ENCODE measurements at places on chromosomes 3 and 15. TPM values are rescaled to one million over a fixed set of nuclear protein-coding genes. Genes with fewer than 3 reads are reported as not detected.

The DRD3 gene
- not detected for total RNA-seq

The SAMD7 gene
- total RNA-seq, result not detected

The KLF15 gene
- 0.34 TPM for total RNA-seq

The MKRN2OS gene
- total RNA-seq, result not detected

The FRMD5 gene
- total RNA-seq, result 0.44 TPM

The SLC28A2 gene
- total RNA-seq, result not detected

Measured in activated CD8-positive, alpha-beta memory T cell treated with anti-CD3 and anti-CD28 coated beads for 36 hours (primary cell).